ENCODE measurements at places on chromosomes 1 and 21.

DNA sequence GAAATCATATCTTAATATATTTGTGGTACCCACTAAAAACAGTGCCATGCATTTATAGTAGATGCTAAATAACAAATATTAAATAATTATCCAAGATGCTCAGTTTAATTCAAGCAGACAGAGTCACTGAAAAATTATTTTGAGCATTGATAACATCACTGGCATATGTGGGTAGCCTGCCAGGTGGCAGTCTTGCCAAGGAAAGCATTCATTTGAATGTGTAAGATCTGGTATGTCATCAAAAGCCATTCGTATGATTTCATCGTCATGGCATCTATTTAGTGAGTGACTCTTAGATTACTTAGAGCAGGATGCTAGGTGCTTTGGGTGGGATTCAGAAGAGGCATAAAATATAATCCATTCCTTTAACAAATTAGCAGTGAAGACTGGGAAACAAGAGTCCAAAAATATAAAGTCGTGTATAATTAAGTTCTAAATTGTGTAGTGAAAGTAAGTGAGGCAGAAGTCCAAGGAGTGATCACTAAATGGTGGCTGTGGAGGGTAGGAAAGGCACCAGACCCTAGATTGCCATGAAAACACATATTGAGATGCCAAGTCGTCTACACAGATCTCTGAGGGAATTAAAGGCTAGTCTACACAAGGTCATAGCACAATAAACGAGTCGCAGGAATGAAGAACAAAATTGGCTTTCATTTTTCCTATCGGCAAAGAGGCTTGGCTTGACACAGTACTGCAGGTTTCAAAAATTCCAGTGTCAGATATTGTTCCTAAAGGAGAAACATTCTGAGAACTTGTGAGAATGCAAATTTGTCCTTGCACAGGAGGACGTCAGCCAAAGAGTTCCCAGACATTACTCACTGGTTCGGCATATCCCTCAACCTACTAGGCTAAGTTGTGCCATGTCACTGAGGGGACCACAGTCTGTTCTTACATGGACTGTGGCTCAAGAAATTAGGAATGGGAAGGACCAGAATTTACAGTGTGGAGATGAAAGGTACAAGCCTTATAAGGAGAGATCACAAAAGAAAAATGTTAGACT, 130.8 kb downstream of the LYPLAL1 start:
- peak; percentile 77 for DNase-seq

DNA sequence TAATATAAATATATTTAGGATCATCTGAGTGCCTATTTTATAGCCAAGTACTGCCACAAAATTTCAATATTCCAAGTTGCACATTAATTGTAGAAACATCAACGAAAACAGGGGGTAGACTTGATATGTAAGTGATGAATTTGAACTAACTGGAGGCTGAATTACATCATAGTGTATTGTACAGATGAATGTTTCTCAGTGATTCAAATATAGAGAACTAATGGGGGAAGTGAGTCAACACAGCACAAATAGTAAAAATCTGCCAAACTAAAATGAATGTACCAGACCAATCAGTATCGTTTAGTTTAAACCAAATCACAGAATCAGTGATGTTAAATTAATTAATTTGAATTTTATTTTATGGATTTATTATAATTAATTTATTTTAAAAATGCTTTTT, 42.8 kb downstream of the RTCA start:
- DNase-seq = no peak

DNA sequence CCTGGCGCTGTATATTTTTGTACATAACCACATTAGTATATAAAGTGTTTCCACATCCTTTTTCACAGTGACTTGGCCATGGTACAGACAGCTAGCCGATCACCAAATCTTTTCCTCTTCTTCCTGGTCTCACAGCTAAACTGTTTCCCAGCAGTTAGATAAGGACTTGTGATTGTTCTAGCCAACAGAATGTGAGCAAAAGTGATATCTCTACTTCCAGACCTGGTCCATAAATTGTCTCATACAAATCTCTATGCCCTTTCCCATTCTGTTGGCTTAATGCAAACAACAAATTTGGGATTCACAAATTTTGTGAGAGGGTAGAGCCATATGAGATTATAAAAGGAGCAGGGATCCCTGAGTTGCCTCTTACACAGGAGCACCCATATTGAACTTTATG, 19.5 kb downstream of the PAFAH2 start:
- no peak for DNase-seq

DNA sequence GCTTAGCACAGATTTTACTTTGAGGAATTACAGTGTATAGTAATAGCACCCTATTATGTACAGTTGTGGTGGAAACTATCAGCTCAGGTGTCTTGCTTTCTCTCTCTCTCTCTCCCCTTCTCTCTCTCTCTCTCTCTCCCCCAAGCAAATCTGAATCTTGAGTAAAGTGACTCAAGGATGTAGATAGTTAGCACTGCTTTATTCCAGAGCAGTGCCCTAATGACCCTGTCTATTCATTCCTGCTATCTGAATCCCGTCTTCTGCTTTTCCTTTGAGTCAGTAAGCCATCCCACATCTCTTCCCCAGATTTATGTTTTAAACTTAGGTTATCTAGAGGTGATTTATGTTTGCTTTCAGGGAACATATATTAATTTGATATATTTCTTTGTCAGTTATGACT, 5.2 kb upstream of the HPCAL4 start:
- no peak for DNase-seq

DNA sequence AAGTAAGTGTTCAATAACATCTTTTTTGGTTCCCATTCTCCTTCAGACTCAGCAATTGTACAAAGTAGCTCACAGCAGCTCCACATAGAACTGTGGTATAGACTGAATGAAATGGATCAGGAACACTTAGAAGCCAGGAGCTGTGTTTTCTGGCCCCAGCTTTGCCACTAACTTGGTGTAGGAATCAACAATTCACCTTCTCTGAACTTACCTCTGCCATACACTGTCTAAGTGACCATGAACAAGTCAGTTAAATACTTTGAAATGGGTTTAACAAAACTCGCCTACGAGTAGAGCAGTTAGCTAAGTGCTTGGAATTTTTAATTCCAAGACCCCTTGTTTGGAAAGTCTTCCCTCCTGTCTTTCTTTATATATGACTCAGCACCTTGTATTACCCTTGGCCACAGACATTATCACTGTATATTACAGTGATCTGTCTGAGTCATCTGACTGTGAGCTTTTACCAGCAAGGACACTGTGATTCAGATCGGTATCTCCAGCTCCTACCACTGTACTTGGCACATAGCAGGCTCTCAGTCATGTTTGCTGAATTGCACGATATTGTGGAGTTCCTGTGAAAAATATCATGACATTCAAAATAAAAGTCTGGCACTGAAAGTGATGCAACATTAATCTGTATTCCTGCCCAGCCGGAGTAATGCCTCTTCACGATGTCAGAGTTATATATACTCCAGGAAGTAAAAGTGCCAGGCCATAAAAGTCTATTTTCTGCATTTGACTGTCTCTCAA, 101.7 kb upstream of the BEND5 start:
- DNase-seq = no peak

DNA sequence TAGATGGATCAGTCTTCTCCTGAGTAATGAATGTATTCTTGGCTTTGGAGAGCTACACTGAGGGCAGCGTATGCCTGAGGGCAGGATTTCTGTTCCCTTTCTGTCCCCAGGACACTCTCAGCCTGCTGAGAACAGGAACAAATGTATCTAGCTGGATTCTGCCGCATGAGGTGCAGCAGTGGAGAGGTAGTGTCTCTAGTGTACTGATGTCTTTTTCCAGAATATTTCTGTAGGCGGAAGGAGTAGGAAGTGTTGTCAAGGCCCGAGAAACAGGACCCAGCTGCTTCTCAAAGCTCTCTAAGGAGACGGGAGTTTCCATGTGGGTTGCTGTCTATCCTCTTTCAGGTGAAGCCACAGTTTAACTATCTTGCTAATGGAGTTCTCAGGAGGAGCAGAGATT, 65.5 kb downstream of the MT1HL1 start:
- DNase-seq = no peak

DNA sequence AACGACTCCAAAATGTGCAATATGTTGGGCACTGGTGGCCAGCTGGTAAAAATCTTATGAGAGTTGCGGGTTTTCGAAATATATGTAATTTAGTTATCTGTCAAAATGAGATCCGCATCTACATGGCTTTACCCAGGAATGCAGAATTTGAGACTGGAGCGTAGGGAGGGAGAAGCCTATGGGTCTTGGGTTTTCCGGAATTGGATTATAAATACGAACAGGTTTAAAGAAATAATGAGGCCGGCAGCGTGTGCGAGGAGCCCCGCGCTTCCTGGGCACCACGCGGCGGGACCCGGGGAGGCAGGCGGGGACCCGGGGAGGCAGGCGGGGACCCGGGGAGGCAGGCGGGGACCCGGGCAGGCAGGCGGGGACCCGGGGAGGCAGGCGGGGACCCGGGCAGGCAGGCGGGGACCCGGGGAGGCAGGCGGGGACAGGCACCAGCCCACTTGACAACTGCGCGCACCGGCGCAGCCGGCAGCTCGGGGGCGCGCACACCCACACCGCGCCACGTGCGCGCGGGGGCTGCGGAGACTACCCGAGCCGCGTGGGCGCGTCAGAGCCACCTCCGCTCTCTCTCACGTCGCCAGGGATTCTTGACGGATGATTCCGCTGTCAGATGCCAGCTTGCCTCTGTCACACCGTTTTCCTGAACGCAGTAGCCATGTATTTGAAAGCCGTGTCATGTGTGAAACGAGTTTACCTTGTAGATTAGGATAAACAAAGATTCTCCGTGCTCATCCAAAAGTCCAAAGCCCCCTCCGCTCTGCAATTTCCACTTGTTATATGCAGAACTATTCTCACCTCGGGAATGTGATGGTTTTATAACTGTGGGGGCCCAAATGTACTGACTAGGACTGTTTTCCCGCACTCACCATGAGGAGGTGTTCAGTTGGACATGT, 54.3 kb upstream of the HNRNPU start:
- DNase-seq = no peak

DNA sequence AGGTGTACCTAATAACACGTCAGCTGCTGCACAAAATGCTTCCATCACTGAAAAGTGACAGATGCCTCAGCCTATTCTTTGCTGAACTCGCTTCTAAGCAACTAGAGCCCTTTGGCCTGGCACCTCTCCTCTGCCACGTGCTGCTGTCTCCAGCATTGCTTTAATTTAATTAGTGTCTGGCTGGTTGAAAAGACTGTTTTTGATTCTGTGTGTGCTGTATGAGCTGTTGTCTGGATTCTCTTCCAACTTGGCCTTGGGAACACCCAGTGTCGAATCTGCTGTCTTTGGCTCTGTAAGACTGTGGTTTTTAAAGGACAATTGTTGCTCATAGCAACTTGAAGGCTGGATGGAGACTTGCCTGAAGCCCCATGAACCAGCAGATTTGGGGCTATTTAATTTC, 109.5 kb downstream of the PSMG1 start:
- DNase-seq = no peak

DNA sequence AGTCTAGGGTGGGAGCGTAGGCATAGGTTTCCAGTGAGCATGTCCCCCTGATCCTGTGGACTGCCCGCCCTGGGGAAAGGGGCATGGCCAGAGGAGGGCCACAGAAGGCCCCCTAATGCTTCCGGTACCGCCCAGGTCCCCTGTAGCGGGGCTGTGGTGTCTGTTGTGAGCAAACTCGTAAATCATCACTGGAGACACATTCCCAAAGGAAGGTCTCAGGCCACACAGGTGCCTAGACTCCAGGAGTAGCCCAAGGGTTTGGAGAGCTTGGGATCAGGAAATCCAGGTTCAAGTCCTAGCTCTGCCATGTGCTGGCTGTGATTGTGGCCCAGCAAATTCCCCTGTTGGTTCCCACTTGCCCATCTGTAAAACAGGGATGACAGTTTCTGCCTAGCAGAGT, 20.2 kb downstream of the NKAIN1 start:
- no peak for DNase-seq

- no peak for DNase-seq
Observed at GRCh38 chr1:237799762-237800474, 90.8 kb downstream of the ZP4 start.

DNA sequence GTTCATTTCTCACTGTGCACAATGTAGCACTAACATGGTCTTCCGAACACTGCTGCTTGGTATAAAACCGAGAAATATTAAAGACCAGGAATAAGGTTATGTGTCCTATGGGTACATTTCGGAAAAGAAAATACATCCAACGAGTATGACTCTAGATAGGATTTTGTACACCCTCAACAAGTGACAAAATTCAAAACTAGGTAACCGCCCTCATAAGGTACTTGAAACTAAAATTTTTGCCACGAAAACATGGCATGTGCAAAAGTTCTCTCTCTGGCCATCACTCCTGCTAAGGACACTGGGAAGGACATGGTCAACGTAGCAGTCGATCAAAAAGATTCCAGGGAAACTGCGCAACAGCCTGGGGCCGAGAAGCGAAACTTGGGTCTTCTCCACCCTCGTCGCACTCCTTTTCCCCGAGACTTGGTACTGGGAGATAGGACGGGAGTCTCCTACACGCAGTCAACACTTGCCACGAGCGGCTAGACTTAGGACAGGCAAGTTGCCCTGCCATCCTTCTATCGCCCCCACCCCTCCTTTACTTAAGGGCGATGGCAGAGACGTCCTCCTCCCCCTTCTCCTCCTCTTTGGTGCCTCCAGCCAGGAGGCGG, 338 bp upstream of the TOR1AIP1 start:
- DNase-seq = no peak

DNA sequence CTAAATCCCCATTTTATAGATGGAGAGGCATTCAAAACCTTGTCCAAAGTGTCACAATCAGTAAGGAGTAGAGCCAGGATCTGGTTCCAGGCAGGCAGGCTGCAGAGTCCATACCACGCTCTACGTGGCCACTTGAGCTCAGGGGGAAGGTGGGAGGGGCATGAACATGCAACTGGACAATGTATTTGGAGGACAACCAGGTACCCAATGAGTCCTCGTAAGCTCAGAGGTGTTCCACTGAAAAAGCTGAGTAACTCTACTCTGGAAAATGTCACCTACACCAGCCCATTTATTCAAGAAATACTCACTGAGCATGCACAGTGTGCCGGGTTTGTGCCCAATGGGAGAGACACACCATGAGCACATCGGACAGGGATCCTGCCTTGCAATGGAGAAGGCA, 11.2 kb upstream of the GUCA2B start:
- DNase-seq = no peak

DNA sequence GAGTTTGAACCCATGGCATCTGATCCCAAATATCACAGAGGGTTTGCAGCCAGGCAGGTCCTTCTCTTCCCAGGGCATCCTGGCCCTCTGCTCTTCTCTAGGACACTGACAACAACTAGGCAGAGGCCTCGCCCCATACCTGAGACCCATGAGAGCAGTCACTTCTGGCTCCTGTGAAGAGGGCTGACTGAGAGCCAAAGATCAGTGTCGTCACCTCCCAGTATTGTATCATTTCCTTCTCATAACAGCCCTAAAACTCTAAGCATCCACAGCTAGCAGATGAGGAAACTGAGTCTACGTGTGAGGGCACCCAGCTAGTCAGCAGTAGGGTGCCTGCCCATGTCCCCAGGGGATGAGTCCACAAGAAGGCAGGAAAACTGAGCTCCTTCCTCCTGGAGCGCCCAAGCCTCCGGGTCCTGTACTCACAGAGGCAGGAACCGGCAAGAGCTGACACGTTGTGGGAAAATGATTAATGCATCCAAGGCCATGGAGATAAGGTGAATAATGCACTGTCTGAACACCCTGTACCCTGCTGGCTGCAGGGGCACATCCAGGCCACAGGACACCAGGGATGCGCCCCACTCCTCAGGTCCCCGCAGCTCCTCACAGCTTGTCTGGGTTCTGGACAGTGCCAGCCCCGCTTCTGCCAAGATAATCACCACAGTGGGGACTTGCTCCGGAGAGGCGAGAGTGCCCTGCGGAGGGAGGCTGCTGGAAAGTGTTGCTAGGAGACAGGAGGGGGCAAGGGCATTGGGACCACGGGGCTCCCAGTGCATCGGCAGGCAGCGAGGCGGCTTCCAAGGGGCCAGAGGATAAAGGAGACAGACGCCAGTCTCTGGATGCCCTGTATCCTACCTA, 340.0 kb downstream of the NPHP4 start:
- no peak for DNase-seq

GRCh38 chr1:6743189-6744101, 41.8 kb upstream of the CAMTA1 start:
- DNase-seq = peak; percentile 84

Data from coronary artery (tissue), 2 donors.